Astrocyte (in vitro differentiated cells and primary cell): ENCODE measurements at places on chromosomes 2 and 18. TPM values are rescaled to one million over a fixed set of nuclear protein-coding genes. Genes with fewer than 3 reads are reported as not detected.
A peak's percentile ranks its signal among the peaks of the same experiment; 100 is the strongest.

DNA sequence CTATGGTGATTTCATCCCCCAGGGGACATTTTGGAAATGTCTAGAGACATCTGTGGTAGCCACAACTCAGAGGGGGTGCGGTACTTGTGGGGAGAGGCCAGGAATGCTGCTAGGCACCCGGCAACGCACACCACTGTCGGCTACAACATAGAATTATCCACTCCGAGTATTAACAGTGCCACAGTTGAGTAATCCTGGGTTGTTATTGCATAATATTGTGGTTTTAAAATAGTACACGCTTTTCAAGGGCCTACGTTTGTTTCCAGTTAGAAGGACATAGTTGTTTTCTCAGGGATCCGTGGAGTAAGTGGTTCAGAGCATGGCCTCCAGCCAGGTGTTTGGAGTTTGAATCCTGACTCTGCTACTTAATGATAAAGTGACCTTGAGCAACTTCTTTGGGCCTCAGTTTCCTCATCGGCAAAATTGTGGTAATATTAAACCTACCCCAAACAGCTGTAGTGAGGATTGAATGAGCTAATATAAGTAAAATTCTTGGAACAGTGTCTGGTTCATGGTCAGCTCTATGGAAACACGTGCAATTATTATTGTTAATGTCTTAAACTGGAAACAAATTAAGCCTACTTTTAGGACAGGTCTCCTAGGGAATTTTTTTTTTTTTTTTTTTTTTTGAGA is 24.5 kb downstream of the CYP27A1 start:
- DNase-seq: peak; percentile 98

DNA sequence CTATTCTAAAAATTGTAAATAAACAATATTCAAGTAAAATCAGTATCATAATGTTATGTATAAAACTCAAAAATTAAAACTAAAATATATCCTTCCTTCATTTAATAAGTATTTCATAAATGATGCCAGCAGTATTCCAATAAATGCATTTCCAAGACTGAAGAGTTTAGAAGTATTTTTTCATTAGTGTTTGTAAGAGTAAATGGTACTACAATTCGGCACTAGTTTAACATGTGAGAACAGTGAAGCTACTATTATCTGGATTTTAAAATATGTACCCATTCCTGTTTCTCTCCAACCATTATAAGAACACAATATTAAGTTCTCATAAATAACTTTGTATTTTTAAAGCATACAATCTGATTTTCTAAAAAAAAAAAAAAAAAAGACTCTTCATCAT is 3.3 kb downstream of the BAZ2B start:
- DNase-seq: no peak

- peak; percentile 54 for DNase-seq
These were observed 71.5 kb downstream of the BABAM2 start for GRCh38 chr2:27962006-27962405.

GRCh38 chr18:49062832-49063226 is 112.1 kb upstream of the SMAD7 start:
- no peak for DNase-seq

GRCh38 chr2:43041173-43041591 is 185.2 kb downstream of the ZFP36L2 start:
- DNase-seq: peak; percentile 30

GRCh38 chr2:164773635-164774034 is 68.0 kb downstream of the COBLL1 start:
- DNase-seq: no peak

The MCEE gene
- 13.1 and 18.3 TPM in 2 replicates for total RNA-seq

The HOXD3 gene
- not detected in 2 replicates for total RNA-seq

DNA sequence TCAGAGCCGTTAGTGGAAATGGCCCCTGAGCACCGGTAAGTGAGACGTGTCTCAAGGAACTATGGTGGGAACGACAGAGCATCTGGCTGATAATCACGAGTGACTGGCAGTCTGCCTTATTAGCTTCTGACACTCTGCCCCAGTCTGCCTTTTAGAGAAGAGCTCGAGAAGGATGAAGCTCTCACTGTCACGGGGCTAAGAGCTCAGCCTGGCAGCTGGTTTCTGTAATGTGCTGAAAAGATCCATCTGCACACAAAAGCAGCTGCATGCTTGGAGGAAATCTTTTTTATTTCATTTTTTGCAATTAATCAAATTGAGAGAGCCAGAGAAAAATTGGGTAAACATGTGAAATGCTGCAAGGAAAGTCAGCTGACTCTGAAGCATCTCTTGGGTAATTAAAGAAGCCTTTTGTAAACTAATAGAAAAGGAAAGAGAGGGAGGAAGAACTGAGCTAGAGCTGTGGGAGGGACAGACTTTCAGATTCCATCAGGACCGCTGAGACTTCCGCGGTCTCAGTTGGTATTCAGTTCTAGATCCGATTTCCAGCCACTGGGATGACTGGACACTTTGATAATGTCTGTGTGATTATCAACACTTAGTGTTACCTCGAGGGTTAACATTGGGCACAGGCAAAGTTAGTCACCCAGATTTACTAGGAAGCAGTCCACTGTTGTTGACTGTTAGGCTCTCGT is 24.4 kb downstream of the MBP start:
- peak; percentile 94 for DNase-seq
